ENCODE measurements at places on chromosomes 13 and 19.

- DNase-seq: no peak
Measured at GRCh38 chr13:42561752-42562467, 12.0 kb upstream of the TNFSF11 start.

- peak; percentile 4 for DNase-seq
Measured at GRCh38 chr13:38954291-38954690, 36.3 kb downstream of the STOML3 start.

DNA sequence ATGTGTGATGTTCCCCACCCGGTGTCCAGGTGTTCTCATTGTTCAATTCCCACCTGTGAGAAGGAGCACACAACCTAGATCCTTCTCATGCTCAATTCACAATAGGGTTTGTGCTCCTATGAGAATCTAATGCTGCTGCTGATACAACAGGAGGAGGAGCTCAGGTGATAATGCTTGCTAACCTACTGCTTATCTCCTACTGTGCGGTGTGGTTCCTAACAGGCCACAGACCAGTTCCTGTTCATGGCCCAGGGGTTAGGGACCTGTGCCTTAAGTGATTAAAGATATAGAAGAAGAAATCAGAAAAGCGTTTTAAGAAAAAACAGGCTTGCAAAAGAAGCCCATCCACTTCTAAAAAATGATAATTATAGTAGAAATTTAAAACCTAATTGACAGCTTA, 17.5 kb downstream of the DLEU7 start:
- no peak for DNase-seq

DNA sequence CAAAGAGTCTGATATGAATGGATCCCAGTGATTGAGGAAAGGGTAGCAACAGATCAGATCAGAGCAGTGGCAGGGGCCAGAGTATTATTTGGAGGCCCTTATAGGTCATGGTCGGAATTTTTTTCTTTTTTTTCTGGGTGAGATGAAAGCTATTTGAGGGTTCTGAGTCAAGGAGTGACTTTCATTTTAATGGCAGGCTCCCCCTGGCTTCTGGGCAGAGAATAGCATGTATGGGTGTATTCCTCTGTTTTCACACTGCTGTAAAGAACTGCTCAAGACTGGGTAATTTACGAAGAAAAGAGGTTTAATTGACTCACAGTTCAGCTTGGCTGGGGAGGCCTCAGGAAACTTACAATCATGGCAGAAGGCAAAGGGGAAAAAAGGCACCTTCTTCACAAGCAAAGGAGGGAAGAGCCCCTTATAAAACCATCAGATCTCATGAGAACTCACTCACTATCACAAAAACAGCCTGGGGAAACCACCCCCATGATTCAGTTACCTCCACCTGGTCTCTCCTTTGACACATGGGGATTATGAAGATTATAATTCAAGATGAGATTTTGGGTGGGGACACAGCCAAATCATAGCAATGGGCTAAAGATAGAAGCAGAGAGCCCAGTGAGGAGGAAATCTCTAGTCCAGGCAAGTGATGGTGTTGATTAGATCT, 3.0 kb upstream of the SLC6A16 start:
- DNase-seq: peak; percentile 33

DNA sequence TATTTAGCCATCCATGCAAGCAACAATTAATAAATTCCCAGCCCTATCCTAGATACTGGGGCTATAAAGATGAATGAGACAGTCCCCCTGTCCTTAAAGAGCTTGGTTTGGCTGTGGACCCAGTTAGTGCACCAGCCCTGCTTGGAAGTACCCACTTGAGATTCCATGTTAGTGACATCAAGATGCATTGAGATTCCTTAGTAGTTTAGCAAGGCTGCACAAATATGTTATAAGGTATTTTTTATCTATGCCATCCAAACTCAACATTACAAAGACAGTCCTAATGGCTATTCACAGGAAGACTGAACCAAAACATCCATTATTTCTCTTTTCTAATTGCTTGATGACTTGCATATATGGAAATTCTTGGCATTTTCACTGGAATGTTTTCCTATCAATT, 48.8 kb upstream of the RAP2A start:
- no peak for DNase-seq

DNA sequence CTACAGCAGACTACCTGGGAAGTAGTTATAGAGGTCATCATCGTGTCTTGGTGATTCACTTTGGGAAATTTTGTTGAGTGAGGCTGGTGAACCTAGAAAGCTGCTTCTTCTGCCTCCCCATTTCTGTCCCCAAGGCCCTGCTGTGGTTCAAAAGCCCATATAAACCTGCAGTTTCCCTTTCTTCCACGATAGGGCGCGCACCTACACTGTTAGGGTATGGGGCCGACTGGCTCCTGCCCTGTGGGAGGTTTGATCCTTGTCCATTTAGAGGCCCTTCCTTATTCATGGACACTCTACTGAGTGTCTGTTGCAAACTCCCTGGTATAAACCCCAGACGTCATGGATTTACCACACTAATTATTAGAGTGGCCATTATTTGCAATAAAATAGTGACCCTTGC, 191.8 kb downstream of the GGACT start:
- no peak for DNase-seq

DNA sequence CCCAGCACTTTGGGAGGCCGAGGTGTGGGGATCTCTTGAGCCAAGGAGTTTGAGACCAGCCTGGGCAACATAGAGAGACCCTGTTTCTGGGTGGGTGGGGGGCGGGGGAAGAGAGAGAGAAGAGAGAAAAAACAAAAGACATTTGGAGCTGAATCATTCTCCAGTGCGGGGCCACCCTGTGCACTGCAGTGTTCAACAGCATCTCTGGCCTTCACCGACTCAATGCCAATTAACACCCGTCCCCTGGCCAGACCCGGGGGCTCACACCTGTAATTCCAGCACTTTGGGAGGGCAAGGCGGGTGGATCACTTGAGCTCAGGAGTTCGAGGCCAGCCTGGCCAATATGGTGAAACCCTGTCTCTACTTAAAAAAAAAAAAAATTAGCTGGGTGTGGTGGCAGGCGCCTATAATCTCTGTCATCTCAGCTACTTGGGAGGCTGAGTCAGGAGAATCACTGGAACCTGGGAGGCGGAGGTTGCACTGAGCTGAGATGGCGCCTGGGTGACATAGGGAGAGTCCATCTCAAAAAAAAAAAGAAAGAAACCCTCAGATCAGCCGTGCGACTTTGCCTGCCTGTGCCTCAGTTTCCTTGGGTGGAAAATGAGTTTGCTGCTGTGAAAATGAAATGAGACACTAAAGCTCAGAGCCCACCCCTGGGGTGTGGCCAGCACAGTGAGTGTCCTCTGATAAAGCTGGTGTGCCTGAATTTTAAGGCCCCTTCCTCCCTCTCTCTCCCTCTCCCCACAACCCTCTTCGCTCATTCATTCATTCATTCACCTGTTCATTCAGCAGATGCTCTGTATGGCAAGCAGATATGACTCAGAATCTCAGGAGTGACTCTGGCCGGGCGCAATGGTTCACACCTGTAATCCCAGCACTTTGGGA, 6.4 kb downstream of the KLF2 start:
- DNase-seq: peak; percentile 58

DNA sequence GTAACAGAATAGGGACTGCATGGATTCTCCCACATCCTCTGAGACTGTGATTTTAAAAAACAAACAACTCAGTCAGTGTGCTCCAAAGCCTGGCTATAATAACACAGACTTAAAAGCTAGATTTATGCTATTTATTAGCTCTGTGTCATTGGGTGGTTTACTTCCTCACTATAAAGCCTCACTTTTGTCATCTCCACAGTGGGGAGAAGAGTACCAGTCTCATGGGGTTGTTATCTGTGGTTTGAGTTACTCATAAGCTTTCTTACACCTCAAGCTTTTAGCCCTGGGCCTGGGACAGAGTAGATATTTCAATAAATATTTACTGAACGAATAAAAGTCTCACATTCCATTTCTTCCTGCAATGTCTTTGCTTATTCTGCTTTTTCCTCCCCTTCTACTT, 5.3 kb downstream of the RNASEH2B start:
- peak; percentile 21 for DNase-seq

DNA sequence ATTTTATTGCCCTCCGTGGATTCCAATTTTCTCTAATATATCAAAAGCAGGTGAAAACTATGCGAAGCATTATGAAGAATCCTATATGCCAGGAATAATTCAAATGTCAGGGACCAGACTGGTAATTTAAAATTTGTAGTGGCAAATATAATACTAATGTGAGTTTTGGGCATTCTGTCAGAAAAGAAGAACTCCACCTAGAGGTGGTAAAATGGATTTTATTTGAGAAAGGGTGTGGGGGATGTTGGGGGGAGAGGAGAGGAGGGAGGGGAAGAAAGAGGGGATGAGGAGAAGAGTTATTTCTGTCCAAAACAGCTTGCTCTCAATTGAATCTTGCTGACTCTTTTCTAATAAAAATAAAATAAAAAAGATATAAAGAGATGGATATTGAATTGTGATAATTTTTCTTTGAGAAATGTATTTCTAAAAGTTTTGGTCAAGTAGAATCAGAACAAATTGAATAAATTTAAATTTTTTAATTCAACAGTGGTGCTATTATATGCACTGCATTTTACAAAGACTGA, 929.3 kb upstream of the SLITRK5 start:
- DNase-seq: no peak

DNA sequence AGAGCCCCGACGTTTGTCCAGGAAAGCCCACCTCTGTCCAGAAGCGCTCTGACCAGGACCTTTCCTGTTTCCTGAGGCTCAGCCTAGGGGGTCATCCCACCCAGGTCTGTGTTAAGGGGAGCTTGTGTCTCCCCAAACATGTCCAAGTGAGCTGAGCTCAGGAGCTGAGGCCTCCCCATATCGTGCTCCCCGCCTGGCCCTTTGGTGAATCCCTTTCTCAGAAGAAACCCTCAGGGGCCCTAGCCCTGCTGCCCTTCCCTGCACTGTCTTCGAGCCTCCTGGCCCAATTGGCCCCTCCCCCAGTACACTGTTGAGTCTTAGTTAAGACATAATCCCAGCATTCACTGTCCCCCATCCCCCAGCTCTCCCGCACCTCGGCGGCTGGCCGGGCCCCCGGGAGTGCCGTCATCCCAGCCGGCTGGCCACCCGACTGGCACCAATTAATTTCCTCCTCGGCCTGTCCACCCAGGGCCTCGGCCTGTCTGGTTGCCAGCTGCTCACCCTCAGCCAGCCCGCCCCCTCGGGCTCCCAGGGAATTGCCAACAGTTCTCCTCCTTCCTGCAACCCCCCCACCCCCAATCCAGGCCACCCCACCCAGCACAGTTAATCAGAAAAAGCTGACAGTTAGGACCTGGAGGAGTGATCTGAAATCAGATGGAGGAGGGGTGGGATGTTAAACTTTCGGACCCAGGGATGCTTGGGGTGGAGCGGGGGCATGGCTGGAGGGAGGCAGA, 13.6 kb downstream of the IER2 start:
- peak; percentile 94 for DNase-seq

- DNase-seq: no peak
Measured at GRCh38 chr13:99506634-99507033, 5.4 kb downstream of the TM9SF2 start.

GRCh38 chr19:13986348-13986904, 19.7 kb downstream of the RFX1 start:
- DNase-seq: peak; percentile 74

DNA sequence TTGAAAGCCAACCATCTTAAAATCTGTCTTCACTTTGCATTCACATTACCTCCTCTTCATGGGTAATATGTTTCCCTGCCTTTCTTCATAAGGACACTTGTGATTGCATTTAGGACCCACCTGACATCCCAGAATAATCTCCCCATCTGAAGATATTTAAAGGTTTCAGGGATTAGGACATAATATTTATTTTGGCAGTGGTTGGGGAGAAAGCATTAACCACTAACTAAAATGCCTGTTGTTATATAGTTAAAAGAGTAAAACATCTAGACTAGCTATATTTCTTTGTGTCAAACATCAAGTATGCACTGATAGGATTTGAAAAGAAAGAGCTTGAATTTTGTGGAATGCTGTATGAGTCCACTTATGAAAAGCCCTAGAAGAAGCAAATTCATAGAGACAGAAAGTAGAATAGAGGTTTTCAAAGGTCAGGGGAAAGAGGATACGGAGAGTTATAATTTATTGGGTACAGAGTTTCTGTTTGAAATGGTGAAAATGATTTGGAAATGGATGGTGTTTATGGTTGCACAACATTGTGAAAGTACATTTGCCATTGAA, 457.7 kb upstream of the SPRY2 start:
- no peak for DNase-seq

- no peak for DNase-seq
Measured at GRCh38 chr19:7471696-7472615, 16.9 kb downstream of the PEX11G start.

DNA sequence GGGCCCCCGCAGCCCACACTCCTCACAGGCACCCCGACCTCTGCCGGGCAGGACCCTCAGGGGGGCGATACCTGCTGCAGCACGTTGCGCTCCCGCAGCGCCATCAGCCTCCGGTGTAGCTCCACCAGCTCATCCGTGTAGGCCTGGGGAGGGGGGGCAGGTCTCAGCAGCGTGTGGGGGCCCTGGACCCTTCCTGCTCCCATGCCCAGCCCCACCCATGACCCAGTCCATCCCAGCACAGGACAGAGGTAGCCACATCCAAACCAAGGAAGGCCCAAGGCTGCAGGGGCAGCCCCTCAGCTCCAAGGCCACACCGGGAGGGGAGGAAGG, 66.5 kb downstream of the MLLT1 start:
- DNase-seq: no peak

DNA sequence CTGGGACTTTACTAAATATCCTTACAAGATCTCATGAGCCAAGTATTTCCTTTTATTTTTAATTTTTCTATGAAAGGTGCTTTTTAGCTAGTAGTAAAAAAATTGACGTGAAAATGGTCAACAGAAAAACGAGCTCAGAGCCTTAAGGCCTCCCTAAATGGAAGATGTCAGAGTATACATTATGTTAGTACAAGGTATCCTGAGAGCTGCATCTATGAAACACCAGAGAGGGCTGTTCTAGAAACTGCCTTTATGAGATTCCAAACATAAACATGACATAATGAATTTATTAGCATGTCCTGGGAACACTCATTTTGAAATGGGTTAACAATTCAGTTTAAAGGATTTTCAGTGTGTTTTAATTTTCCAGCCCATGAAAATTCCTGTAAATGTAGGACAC, 146.6 kb downstream of the PCDH9 start:
- DNase-seq: no peak

GRCh38 chr19:46697204-46697960, 19.5 kb downstream of the PRKD2 start:
- DNase-seq: peak; percentile 53

DNA sequence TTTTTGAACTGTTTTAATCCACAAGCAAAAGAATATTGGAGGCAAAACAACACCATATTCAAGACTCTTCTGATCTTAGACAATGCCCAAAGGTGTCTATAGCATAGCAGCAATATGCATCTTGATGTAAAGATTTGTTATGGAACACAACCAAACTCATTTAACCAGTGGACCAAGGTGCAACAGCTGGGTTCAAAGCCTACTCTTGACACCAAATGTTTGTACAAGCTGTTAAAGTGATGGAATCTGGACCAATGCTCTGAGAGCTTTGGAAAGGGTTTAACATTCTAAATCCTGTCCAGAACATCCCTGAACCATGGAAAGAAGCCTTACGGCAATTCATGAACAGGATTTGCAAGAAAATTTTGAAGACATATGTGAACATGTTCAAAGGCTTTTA, 520.0 kb downstream of the GPC6 start:
- no peak for DNase-seq

DNA sequence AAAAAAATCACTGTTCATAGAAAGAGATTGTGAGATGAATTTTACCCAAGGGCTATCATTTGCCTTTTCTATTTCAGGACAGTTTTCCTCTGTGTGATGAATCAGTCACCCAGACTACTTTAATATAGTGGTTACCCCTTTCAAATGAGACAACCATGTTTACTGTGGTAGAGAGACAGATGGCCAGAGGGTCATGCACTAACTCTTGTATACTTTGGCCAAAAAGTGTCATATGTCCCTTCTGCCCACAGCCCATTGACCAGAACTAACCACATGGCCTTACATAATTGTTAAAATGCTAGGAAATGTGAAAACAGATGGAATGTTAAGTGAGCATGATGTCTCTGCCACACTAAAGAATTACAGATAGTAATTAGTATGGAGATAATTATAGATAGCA, 498.7 kb downstream of the DACH1 start:
- DNase-seq: no peak

All from fibroblast of pulmonary artery (primary cell).